SJSA1 (cell line): ENCODE measurements at places on chromosomes 2 and 18. TPM values are rescaled to one million over a fixed set of nuclear protein-coding genes. Genes with fewer than 3 reads are reported as not detected.

CDK5R2 gene
- not detected in 2 replicates for total RNA-seq

PPP3R1 gene
- total RNA-seq, result 18.7 and 26.5 TPM in 2 replicates

SRD5A2 gene
- total RNA-seq, result not detected in 2 replicates

PTPN4 gene
- total RNA-seq, result 8.0 and 10.5 TPM in 2 replicates

ANKRD53 gene
- total RNA-seq, result not detected in 2 replicates

SLC39A10 gene
- total RNA-seq, result 9.9 and 16.0 TPM in 2 replicates

RFTN2 gene
- total RNA-seq, result 0.16 and 0.21 TPM in 2 replicates

GKN1 gene
- not detected in 2 replicates for total RNA-seq

REG3G gene
- total RNA-seq, result not detected in 2 replicates

DPP10 gene
- not detected in 2 replicates for total RNA-seq

LIMS3 gene
- total RNA-seq, result 0.61 and 11.6 TPM in 2 replicates

MROH2A gene
- not detected in 2 replicates for total RNA-seq

IL18R1 gene
- total RNA-seq, result not detected in 2 replicates

ERFE gene
- 8.4 and 14.9 TPM in 2 replicates for total RNA-seq

IL1RN gene
- total RNA-seq, result not detected in 2 replicates
